ENCODE measurements at places on chromosomes 2 and 18. TPM values are rescaled to one million over a fixed set of nuclear protein-coding genes. Genes with fewer than 3 reads are reported as not detected.

Gene SH3BP4
- total RNA-seq, result 42.6 TPM

DNA sequence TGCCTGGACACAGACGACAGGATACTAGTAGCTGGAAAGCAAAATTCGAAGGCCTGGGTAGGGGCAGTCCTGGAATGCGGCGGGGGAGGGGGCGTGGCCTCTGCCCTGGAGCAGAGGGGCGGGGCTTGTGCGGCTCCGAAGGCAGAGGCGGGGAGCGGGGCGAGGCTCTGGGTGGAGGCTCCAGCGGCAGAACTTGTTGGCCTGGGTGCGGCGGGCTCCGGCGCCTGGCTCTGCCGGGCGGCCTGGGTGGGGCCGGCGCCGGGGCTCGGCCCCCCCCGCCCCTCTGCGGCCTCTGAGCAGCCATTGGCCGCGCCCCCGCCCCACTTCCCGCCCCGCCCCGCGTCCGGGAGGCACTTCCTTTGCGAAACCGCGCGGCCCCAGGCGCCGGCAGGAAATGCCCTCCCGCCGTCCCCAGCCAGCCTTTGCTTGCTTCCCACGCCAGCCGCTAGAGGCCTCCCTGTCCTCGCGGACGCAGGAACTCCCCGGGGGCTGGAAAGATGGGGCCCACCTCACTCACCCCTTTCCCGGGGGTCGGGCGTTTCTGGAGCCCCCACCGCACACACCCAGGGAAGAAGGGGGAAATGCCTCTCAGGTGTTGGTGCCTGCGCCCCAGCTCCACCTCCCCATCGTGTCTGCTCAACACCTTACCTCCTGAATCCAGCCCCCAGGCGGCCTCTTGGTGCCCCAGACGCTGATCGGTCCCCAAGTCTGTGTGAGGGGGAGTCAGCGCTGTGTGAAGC lies 6.7 kb downstream of the CTDSP1 start:
- peaks cover 19% of the 10 kb centered on the region for H3K4me1 ChIP-seq
- no peaks in the 10 kb centered on the region for H3K27me3 ChIP-seq
- peak overlapping the region; percentile 95 for H3K27ac ChIP-seq
- H3K36me3 ChIP-seq, result peaks cover 7% of the 10 kb centered on the region
- DNase-seq, result peak; percentile 97

GRCh38 chr2:23433282-23433681 lies 48.3 kb downstream of the KLHL29 start:
- H3K4me1 ChIP-seq, result peaks cover 21% of the 10 kb centered on the region
- DNase-seq, result peak; percentile 22
- H3K36me3 ChIP-seq, result peaks cover 4% of the 10 kb centered on the region
- H3K27me3 ChIP-seq, result no peaks in the 10 kb centered on the region
- no peak overlapping the region for H3K4me3 ChIP-seq

- H3K4me3 ChIP-seq, result no peak overlapping the region
- H3K4me1 ChIP-seq, result no peaks in the 10 kb centered on the region
- DNase-seq, result no peak
- H3K36me3 ChIP-seq, result no peaks in the 10 kb centered on the region
- H3K27ac ChIP-seq, result no peak overlapping the region
These were observed 86.0 kb upstream of the TWIST2 start for GRCh38 chr2:238761868-238762267.

Gene FMNL2
- total RNA-seq, result 62.1 TPM
